ENCODE measurements at places on chromosomes 11 and 22.

DNA sequence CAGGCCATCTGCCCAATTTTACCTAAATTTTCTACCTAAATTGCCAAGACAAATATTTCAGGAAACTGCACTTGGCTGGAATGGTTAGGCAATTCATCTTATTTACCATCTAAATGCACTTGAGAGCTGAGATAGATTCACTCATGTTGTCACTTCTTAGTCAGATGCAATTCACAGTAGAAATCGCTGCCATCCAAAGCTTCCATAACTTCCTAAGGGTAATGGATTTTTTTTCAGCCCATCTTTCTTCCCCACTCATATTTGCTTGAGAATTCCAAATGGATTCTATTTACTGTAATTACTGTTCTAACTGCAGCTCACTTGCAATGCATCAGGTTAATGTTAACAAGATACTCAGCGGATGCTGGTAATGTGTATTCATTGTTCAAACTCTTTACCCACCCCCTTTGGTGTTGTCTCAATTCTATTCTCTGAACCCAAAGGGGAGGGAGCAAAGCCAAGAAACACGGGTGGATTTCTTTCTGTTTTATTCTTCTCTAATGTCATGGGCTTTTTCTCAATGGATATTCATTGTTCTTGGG is 96.0 kb downstream of the TENM4 start:
- DNase-seq, result no peak

- DNase-seq, result no peak
Observed at GRCh38 chr22:42820045-42820763, 36.9 kb downstream of the ARFGAP3 start.

GRCh38 chr22:29266564-29267461 is 968 bp downstream of the RHBDD3 start:
- DNase-seq, result no peak

DNA sequence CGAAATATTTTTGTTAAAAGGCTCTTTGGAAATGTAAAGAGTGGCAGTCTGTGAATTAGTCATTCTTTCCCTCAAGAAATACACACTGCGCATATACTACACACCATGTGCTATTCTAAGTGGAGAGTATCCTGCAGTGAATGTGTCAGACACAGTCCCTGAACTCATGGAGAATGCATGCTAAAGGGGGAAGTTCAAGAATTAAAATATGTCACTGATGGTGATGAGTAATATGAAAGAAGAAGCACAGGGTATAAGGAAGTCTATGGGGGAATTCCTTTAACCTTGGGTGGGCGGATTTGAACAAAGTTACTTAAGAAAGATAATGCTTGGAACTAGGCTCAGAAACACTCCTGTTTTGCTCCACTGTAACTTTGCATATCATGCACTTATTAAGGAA is 153.0 kb downstream of the LRRC4C start:
- DNase-seq, result no peak

GRCh38 chr11:115637599-115638241 is 133.5 kb upstream of the CADM1 start:
- no peak for DNase-seq

- no peak for DNase-seq
Observed at GRCh38 chr11:97738751-97739150, 1282.0 kb upstream of the CNTN5 start.

GRCh38 chr11:75236062-75236461 is 4.5 kb upstream of the TPBGL start:
- no peak for DNase-seq

GRCh38 chr11:128407962-128408361 is 179.4 kb downstream of the ETS1 start:
- DNase-seq, result no peak

DNA sequence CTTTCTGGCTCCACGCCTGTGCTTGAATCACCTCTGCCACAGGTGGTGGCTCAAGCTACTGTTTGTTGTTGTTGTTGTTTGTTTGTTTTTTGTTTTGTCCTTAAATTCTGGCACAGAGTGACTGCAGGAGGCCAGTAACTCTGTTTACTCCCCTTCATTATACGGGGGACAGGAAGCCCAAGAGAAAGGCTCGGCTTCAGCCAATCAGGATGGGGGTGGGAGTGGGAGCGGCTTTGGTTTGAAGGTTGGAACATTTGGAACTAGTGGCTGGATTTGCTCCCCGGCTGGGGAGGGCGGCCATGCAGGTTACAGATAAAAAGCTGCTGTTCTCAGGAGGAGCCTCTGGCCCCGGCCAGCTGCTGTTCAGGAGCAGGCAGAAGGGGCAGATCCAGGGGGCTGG is 19.7 kb upstream of the CABP2 start:
- no peak for DNase-seq

DNA sequence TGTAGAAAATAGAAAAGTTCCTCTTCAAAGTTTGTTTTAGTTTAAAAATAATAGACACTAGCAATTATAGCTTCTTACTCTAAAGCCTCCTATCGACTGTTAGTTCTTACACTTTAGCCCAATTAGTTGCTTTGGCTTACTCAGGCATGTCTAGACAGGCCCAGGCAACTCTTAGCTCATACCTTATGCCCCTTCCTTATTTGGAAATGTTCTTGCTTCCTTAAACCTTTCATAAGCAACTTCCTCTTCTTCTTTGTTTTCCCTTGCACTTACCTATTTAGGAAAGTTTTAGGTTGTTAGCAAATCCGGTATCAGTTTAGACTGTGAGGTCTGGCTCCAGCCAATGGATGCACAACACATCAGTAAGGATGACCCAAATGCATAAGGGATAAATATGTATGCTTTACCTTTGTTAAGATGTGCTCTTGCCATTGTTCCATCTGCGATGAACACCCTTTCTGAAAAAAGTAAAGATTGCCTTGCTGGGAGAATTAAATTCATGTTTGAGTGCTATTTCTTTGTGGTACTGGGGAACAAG is 1277.5 kb upstream of the CNTN5 start:
- no peak for DNase-seq

DNA sequence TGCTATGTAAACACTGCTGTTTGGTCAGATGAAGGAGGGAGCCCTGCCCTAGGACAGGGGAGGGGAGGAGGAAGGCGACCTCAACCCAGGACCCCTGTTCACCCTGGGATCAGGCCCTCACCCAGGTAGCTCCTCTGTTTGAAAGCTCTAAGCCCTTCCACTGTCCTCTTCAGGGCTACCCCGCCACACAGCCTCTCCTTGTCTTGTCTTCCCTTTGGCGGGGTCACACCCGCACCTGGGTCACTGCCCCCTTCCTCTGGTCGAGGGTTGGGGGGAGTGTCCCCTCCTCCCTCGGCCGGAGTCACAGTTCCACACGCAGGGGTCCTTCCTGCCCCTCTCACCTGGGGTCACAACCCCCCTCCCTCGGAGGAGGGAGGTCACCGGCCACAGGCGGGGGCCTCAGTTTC is 463 bp upstream of the PTPMT1 start:
- DNase-seq, result no peak

DNA sequence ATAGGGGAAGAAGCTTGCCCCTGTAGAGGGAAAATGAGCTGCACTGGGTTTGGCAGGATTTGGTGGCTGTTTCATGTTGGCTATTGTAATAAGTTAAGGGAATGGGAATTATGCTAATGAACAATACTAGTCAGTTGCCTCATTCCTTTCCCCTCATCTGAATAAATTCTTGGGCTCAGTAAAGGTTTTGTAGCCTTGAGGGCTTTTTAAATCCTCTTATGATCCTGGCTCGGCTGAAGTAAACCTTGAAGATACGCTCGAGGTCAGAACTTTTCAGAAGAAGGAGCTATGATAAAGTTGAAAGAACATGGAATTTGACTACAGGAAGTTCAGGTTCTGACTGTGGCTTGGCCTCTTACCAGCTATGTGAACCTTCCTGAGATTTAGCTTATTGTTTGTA is 448.7 kb downstream of the RAB38 start:
- no peak for DNase-seq

DNA sequence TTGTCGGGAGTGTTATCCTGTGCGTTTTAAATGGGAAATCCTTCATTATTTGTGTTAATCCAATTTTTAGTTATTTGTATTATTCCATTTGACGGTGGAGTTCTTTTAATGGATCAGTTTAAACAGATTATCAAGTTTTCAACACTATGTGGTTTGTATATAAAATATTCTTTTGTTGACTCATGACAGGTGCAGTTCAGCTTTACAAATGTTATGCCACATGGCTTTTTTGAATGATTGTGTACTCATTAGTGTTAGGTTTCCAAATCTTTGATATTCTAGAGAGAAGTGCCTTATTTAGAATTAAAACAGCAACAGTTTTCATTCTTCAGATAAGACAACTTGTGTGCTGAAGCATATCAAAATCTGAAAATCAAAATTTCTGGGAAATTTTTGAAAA is 2.4 kb downstream of the JAM3 start:
- DNase-seq, result no peak

GRCh38 chr11:64742889-64743590 is 902 bp downstream of the RASGRP2 start:
- DNase-seq, result peak; percentile 65

- DNase-seq, result peak; percentile 89
Observed at GRCh38 chr11:65425105-65425970, 2.7 kb downstream of the NEAT1 start.

DNA sequence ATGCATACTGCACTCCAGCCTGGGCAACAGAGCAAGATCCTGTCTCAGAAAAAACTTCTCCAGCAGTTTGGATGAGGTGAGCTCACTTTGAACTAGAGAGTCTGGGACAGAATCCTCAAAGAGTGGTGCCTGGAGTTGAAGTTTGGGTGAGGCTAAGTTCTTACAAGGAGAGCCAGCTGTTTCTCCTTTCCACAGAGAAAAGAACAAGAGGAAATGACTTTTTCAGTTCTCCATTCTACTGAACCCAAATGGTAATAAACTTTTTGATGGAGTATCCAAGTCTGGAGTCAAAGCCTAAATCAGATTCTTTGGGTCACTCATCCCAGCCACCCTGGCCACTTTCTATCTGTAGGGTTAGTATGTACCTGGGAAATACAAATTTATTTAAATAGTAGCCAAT is 102.7 kb downstream of the TRAF6 start:
- DNase-seq, result no peak

- no peak for DNase-seq
Observed at GRCh38 chr11:111909378-111909777, 2.2 kb downstream of the CRYAB start.

- no peak for DNase-seq
Observed at GRCh38 chr11:10373340-10373739, 68.5 kb downstream of the ADM start.

DNA sequence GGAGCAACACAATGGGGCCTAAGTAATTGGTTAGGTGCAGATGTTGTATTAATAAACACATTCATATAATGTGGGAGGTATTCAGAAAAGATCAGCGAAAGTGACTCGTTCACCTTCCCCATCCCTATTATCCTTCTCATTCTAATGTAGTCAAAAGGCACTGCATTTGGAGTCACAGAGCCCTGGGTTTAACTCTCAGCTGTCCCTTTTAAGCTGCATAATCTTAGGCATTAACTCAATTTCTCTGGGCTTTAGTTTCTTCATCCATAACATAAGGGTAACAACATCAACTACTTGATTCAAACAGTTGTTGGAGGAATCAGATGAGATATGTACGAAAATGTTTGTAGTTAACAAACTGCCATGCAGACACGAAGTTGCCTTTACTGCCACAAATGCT is 187.6 kb upstream of the PITPNB start:
- DNase-seq, result no peak

DNA sequence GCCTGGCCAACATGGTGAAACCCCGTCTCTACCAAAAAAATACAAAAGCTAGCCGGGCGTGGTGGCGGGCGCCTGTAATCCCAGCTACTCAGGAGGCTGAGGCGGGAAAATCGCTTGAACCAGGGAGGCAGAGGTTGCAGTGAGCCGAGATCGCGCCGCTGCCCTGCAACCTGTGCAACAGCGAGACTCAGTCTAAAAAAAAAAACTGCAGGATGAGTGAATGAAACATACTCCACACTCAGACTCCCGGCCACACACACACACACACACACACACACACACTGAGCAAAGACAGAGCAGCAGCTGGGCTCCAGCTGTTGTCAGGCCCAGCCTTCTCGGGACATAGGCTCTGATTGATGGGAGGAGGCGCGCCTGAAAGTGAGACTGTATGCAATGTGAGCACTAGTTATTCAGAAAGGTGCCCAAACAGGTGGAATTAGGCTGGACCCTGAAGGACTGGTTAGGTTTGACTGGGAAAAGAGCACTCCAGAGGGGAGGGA is 1.5 kb upstream of the PLEKHA7 start:
- no peak for DNase-seq

Measured in stimulated activated CD4-positive, alpha-beta T cell treated with anti-CD3 and anti-CD28 coated beads, Interleukin-1b, Interleukin-23, amount 100 ng/mL, for 48 hours (primary cell).